Right atrium auricular region (tissue), 2 donors: ENCODE measurements at places on chromosomes 1 and 21. TPM values are rescaled to one million over a fixed set of nuclear protein-coding genes. Genes with fewer than 3 reads are reported as not detected.

METTL25B gene
- total RNA-seq: 7.4 TPM

LCE6A gene
- total RNA-seq: not detected

KCNE2 gene
- not detected for total RNA-seq

ARHGEF19 gene
- 4.8 TPM for total RNA-seq

ARID1A gene
- total RNA-seq: 32.7 TPM

SLC45A3 gene
- 2.6 TPM for total RNA-seq

PGLYRP3 gene
- total RNA-seq: not detected

OR2T2 gene
- total RNA-seq: not detected

YIPF1 gene
- total RNA-seq: 14.1 TPM

FCRL4 gene
- total RNA-seq: not detected

MYOG gene
- total RNA-seq: not detected

LCE1D gene
- not detected for total RNA-seq

ATP1A4 gene
- not detected for total RNA-seq

FNDC5 gene
- total RNA-seq: 112 TPM

ZSWIM5 gene
- 1.2 TPM for total RNA-seq

SLC30A10 gene
- total RNA-seq: not detected

SPOCD1 gene
- total RNA-seq: 0.43 TPM

PRAMEF27 gene
- not detected for total RNA-seq

SMPDL3B gene
- total RNA-seq: 0.78 TPM

NBL1 gene
- 57.2 TPM for total RNA-seq

RGS7 gene
- not detected for total RNA-seq

ADGRL4 gene
- total RNA-seq: 15.1 TPM

SMCP gene
- total RNA-seq: not detected

GCSAML gene
- total RNA-seq: not detected

EDARADD gene
- 0.63 TPM for total RNA-seq

OR2T11 gene
- total RNA-seq: not detected

LACTBL1 gene
- total RNA-seq: not detected

TSPEAR gene
- total RNA-seq: not detected

TPTE gene
- total RNA-seq: not detected

THEM5 gene
- not detected for total RNA-seq

CD53 gene
- 7.0 TPM for total RNA-seq

GSTM3 gene
- 121 TPM for total RNA-seq

KLHDC9 gene
- 7.8 TPM for total RNA-seq

ALX3 gene
- not detected for total RNA-seq

ATP1A2 gene
- 228 TPM for total RNA-seq

CXADR gene
- total RNA-seq: 25.8 TPM

FCER1G gene
- total RNA-seq: 16.8 TPM

MXRA8 gene
- 53.4 TPM for total RNA-seq

TAS1R1 gene
- not detected for total RNA-seq

ATAD3C gene
- total RNA-seq: 2.8 TPM

SPRR2F gene
- total RNA-seq: not detected

BMP8B gene
- 0.22 TPM for total RNA-seq

SEC16B gene
- 1.9 TPM for total RNA-seq

MYCL gene
- total RNA-seq: 1.3 TPM

CLDN19 gene
- total RNA-seq: 0.28 TPM

RNU1-1 gene
- not detected for total RNA-seq

F11R gene
- total RNA-seq: 11.2 TPM

SPRR4 gene
- total RNA-seq: not detected

ARTN gene
- not detected for total RNA-seq

TMEM51 gene
- total RNA-seq: 3.2 TPM

TRAF5 gene
- total RNA-seq: 2.4 TPM

TTC22 gene
- 0.70 TPM for total RNA-seq

HMCN1 gene
- 14.8 TPM for total RNA-seq

UBXN11 gene
- total RNA-seq: 4.5 TPM

FAM151A gene
- 0.63 TPM for total RNA-seq
